Suppressor macrophage (primary cell): ENCODE measurements at places on chromosomes 1 and 21.
A peak's percentile ranks its signal among the peaks of the same experiment; 100 is the strongest.

- DNase-seq, result no peak
Measured at GRCh38 chr1:25658791-25659431, 42.3 kb downstream of the MAN1C1 start.

- no peak for DNase-seq
Measured at GRCh38 chr1:98557895-98558294, 103.6 kb upstream of the SNX7 start.

GRCh38 chr1:19815801-19816736 is 986 bp upstream of the RNF186 start:
- DNase-seq, result no peak

- no peak for DNase-seq
Measured at GRCh38 chr1:223737342-223737741, 25.0 kb downstream of the CAPN2 start.

DNA sequence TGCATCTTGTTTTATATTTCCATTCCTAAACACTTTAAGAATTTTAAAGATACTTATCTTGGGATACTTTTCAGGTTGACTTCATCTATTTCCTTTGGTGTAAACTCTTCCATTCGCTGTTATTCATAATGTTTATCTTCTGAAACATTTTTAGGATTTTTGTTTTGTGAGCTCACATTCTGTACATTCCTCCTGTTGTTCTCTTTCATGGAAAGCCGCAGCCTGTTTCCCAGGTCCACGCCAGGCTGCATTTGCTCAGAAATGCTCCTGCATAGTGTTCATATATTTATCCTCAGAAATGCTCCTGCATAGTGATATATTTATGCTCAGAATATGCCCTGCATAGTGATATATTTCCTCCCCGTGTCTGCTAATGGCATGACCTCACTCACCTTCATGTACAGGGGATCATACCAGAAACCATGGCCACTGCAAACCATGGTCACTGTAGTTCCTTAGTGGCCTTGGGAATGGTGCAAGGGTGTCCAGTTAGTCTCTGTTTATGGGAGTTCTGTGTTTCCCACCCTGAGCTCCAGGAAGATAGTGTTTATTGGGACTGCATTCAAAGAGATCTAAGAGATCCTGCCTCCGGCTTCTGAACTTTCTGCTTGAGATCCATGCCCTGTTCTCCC is 153.9 kb upstream of the GREM2 start:
- no peak for DNase-seq

DNA sequence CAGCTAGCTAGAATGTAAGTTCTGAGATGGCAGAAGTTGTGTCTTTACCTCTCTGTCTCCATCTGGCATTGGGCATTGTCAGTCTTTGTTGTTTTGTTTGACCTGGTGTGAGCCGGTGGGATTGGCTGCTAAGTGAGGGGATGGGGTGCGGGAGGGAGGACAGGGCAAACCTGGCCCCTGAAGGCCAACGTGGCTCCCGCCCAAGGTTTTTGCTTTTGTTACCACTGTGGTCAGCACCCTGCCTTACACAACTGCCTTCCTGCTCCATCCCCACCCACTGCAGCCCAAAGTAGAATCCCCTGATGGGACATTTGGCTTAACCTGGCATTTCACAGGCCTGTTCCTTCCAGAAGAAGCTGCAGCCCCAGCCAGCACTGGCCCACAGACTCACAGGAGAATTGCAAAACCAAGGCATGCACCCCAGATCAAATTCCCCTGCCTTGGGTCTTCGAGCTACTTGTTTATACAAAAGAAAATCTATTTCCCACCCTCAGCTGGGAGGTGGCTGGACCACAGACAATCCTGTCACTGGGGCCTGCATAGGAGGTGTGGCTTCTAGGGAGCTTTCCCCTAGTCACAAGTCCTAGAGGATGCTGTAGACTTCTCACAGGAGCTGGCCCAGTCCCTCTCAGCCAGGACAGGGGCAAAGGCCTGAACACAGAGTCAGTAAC is 147.5 kb downstream of the TRABD2B start:
- no peak for DNase-seq

- no peak for DNase-seq
Measured at GRCh38 chr1:112325504-112325903, 70.5 kb upstream of the CTTNBP2NL start.

- DNase-seq, result peak; percentile 50
Measured at GRCh38 chr1:89615676-89616598, 17.0 kb upstream of the LRRC8C start.

DNA sequence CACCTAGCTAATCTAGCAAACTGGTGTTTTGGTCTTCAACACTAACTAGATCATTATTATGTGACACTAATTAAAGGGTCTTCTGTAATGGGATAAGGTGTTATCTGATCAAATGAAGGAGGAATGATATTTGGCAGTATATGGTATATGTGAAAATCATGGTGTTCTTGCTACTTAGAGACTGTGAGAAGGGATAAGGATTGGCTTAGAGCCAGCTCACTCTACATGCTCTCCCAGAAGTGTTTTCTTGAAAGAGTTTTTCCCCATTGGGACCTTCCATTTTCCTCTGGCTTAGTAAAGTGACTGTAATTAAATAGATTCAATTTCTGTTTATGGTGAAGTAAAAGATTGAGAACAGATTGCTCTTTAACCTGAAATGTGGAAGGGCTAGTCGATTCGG is 71.2 kb upstream of the RGL1 start:
- DNase-seq, result no peak

DNA sequence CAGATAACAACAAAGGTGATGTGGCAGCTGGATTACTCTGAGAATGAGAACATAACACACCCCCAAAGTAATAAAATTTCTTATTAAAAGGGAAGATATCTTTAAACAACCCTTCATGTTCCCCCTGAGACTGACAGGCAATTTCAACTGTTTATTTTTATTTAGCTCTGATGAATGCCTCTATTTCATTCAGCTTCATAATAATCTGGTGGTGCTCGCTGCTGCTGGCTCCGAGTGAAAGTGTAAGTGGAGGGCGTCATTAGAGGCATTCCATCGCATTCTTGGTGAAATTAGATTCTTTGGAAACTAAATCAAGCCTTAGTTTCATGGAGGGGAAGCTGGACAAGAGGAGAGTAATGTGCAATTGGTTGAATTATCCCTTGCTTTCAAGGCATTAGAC is 128.9 kb downstream of the GRIK1 start:
- DNase-seq, result no peak

- no peak for DNase-seq
Measured at GRCh38 chr1:69129538-69129937, 438.2 kb upstream of the LRRC7 start.

- no peak for DNase-seq
Measured at GRCh38 chr1:24720152-24720551, 25.1 kb upstream of the CLIC4 start.

DNA sequence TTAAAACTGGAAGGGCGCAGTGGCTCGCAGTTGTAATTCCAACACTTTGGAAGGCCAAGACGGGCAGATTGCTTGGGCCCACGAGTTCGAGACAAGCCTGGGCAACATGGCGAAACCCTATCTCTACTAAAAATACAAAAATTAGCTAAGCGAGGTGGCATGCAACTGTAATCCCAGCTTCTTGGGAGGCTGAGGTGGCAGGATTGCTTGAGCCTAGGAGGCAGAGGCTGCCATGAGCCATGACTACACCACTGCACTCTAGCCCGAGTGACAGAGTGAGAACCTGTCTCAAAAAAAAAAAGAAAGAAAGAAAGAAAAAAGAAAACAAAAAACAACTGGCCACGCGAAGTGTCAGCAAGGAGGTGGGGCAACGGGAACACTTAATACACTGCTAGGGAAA is 6.3 kb downstream of the UBE2G2 start:
- DNase-seq, result no peak

- DNase-seq, result no peak
Measured at GRCh38 chr1:45196863-45197262, 9.5 kb downstream of the ZSWIM5 start.

DNA sequence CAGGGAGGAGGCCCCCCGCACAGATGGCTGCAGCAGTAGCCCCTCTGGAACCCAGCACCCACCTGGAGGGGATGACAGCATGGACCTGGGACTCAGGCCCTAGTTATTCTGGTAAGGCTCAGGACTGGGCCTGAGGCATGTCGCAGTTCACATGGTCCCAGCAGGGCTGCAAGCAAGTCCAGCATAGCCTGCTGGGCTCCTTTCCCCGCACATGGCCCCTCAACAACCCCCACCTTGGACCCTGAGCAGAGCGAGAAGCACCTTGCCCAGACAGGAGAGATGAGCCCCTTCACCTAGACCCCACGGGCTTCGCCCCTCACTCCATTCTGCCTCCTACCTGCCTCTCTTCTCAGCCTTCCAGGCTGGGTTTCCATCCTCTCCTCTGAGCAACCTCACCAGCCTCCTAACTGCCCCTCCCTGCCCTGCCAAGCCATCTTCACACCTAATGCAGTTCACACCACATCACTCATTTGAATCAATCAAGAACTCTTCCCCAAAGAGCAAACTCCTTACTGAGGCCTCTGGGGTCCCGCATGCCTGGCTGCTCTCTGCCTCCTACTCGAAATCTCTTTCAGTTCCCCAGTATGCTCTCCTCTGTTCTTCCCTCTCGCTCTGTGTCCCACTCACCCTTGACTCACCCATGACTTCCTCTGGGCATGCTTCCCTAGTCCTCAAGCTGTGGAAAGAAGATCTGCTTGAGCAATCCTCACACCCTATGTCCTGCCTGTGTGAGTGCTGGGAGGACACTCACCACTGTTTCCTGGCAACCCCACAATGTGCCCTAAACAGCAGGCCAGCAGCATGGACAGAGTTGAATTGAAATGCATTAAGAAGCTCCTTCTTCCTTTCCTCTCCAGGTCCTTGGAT is 9.4 kb upstream of the THEMIS2 start:
- DNase-seq, result peak; percentile 98

GRCh38 chr1:167629681-167630567 is at the start of gene RCSD1:
TSS of gene RCSD1 (plus strand) at chr1:167630232. CDS start at chr1:167630424, 192 bp downstream.
- peak; percentile 86 for DNase-seq

DNA sequence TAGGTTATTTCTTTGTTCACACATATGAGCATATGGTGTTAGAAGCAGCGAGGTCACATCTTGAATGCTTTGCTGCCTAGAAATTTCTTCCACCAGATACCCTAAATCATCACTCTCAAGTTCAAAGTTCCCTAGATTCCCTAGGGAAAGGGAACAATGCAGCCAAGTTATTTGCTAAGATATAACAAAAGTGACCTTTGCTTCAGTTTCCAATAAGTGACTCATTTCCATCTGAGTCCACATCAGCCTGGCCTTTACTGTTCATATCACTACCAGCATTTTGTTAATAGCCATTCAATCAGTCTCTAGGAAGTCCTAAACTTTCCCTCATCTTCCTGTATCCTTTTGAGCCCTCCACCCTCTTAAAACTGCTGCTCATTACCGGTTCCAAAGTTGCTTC is 1502.5 kb downstream of the KCNT2 start:
- DNase-seq, result no peak

GRCh38 chr1:3671371-3672180 is 19.3 kb downstream of the TP73 start:
- DNase-seq, result peak; percentile 33

DNA sequence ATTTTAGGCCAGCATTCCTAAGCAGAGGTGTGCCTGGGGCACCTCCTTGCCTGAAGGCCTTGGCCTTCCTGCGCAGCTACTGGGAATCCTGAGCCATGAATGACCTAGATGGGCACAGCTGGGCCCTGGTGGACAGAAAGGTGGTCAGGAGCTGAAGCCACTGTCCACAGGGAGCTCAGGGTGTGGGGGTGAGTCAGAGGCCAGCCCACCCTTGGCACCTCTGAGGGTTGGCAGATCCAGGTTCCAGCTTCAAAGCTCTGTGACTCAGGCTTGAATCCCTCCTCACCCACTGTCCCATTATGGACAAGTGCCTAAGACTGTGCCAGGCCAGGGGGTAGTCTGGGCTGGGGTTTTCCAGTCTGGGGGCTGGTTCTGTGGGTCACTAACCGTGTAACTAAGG is 6.4 kb upstream of the EDN2 start:
- no peak for DNase-seq

DNA sequence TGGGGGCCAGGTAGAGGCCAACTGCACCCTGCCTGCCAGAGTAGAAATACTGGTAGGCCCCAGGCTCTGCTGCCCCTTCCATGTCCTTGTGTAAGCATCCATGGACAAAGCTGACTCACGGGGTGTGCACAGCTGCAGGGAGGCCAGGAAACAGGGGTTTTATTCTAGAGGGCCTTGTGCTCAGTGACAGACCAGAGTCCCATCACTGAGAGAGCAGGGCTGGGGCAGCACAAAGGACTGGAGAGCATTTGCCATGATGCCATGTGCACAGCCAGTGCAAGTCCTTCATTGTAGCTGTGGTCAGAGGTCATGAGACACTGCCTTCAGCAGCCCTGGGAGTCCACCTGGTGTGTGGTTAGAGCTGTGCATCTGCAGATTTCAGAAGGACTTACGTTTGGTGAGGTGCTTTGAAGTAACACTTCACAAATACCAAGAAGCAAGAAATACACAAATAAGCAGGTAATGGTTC is 8.1 kb downstream of the ARF1 start:
- DNase-seq, result no peak

GRCh38 chr21:35475009-35475408 is 425.9 kb upstream of the RUNX1 start:
- peak; percentile 93 for DNase-seq

DNA sequence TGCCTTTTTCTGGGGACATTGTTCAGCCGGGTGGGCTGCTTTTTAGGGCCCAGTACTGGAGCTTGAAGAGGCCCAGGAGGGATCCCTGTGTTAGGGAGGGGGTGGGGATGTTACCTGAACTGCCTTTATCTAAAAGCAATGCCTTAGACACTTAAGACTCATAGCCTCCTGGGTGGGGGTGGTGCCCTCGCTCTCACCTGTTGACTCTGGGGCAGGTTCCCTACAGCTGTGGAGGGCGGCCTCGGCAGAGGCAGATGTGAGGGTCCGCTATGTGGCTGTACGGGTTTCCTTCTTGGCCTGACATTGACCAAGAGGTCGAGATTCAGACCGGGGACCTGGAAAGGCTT is 716 bp downstream of the INAVA start:
- no peak for DNase-seq

GRCh38 chr1:152533327-152533938 is 19.2 kb downstream of the CRCT1 start:
- DNase-seq, result peak; percentile 76

- DNase-seq, result no peak
Measured at GRCh38 chr1:115499253-115499652, 142.5 kb upstream of the VANGL1 start.

GRCh38 chr1:4345094-4345493 is 309.3 kb upstream of the AJAP1 start:
- no peak for DNase-seq

DNA sequence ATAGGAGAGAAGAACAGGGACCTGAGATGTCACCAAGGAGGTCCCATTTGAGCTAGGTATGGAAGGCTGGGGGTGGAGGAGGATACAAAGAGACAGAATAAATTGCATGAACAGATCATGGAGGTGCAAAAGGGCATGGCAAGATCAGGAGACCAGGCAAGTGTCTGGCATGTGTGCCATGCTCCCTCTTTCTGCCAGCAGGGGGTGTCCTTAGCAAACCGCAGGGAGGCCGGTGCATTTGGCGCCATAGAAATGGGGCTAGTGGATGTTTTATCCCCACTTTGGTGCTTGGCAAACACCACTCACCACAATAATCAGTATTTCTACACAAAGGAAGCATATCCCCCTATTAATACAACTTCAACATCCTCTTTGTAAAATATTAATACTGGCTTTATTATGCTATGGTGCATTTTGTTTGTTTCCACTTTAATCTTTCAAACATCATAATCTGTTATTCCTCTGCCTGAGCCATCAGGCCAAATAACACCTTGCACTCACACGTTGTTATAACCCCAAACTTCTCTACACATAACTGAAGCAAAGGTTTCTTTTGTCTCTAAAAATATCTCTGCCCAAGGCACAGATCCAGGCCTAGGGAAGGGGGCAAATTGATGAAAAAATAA is 25.9 kb downstream of the S100A6 start:
- DNase-seq, result peak; percentile 57
